Activated CD4-positive, alpha-beta T cell treated with anti-CD3 and anti-CD28 coated beads, Interleukin-2, amount 10 ng/mL, durations not matched to agents 7 days and 5 days (primary cell): ENCODE measurements at places on chromosomes 4 and X. TPM values are rescaled to one million over a fixed set of nuclear protein-coding genes. Genes with fewer than 3 reads are reported as not detected.

- H3K4me1 ChIP-seq, result no peaks in the 10 kb centered on the region
- no peak overlapping the region for H3K4me3 ChIP-seq
- no peaks in the 10 kb centered on the region for H3K27me3 ChIP-seq
Observed at GRCh38 chrX:10028283-10029104, 61.3 kb downstream of the CLDN34 start.

- peaks cover 38% of the 10 kb centered on the region for H3K4me1 ChIP-seq
- peak; percentile 93 for DNase-seq
- H3K36me3 ChIP-seq, result peaks cover 18% of the 10 kb centered on the region
- H3K27me3 ChIP-seq, result no peaks in the 10 kb centered on the region
- H3K4me3 ChIP-seq, result no peak within 1 kb of the TSS
Observed at GRCh38 chr4:102826890-102827673, at the start of gene UBE2D3. TSS of gene UBE2D3 (minus strand) at chr4:102827551. CDS start at chr4:102826508, 1,043 bp downstream.

- no peaks in the 10 kb centered on the region for H3K36me3 ChIP-seq
- H3K27ac ChIP-seq, result no peak overlapping the region
- H3K27me3 ChIP-seq, result no peaks in the 10 kb centered on the region
- H3K4me1 ChIP-seq, result no peaks in the 10 kb centered on the region
- H3K4me3 ChIP-seq, result no peak overlapping the region
Observed at GRCh38 chr4:155805016-155805415, 46.2 kb downstream of the GUCY1B1 start.

- peak overlapping the region; percentile 30 for H3K4me3 ChIP-seq
- H3K4me1 ChIP-seq, result peaks cover 63% of the 10 kb centered on the region
- peaks cover 1% of the 10 kb centered on the region for H3K27me3 ChIP-seq
- peaks cover 16% of the 10 kb centered on the region for H3K36me3 ChIP-seq
- H3K27ac ChIP-seq, result peak overlapping the region; percentile 94
Observed at GRCh38 chrX:42129022-42129940, 205.9 kb upstream of the CASK start.

GRCh38 chrX:2748171-2748814 lies 3.5 kb upstream of the XG start:
- H3K4me1 ChIP-seq, result no peaks in the 10 kb centered on the region
- peaks cover 7% of the 10 kb centered on the region for H3K27me3 ChIP-seq
- no peak for DNase-seq
- H3K27ac ChIP-seq, result no peak overlapping the region
- no peak overlapping the region for H3K4me3 ChIP-seq
- peaks cover 3% of the 10 kb centered on the region for H3K36me3 ChIP-seq

GRCh38 chrX:3468031-3468430 lies 121.6 kb upstream of the MXRA5 start:
- no peaks in the 10 kb centered on the region for H3K27me3 ChIP-seq
- DNase-seq, result no peak
- no peak overlapping the region for H3K4me3 ChIP-seq

DNA sequence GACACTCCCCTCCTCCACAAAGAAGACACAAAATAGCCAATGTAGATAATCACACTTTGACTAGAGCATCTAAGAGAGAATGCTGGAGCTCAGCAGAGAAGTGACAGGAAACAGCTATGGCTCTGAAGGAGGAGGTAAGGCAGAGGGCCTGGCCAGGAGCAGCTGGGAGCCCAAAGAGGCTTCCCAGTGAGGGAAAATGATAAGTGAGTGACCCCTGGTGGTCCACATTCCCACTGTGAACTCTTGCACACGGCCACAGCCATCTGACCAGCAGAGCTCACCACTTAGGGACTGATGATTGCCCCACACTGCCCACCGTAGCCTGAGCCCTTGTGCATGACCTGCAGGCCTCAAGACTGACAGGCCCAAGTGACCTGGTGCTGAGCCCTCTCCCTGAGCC lies 162.7 kb upstream of the GALNTL6 start:
- H3K36me3 ChIP-seq, result no peaks in the 10 kb centered on the region
- H3K4me1 ChIP-seq, result no peaks in the 10 kb centered on the region
- H3K4me3 ChIP-seq, result no peak overlapping the region
- DNase-seq, result no peak
- H3K27ac ChIP-seq, result no peak overlapping the region
- H3K27me3 ChIP-seq, result no peaks in the 10 kb centered on the region

- peaks cover 45% of the 10 kb centered on the region for H3K4me1 ChIP-seq
- DNase-seq, result peak; percentile 67
- H3K4me3 ChIP-seq, result peak overlapping the region; percentile 83
- peaks cover 40% of the 10 kb centered on the region for H3K27me3 ChIP-seq
- H3K36me3 ChIP-seq, result no peaks in the 10 kb centered on the region
- H3K27ac ChIP-seq, result peak overlapping the region; percentile 86
Observed at GRCh38 chr4:153152501-153153338, 51.5 kb upstream of the TRIM2 start.

- peaks cover 31% of the 10 kb centered on the region for H3K4me1 ChIP-seq
- peak overlapping the region; percentile 92 for H3K27ac ChIP-seq
- H3K4me3 ChIP-seq, result peak overlapping the region; percentile 84
- no peaks in the 10 kb centered on the region for H3K27me3 ChIP-seq
- peaks cover 5% of the 10 kb centered on the region for H3K36me3 ChIP-seq
- DNase-seq, result no peak
Observed at GRCh38 chrX:119573840-119574393, 446 bp upstream of the UBE2A start.

DNA sequence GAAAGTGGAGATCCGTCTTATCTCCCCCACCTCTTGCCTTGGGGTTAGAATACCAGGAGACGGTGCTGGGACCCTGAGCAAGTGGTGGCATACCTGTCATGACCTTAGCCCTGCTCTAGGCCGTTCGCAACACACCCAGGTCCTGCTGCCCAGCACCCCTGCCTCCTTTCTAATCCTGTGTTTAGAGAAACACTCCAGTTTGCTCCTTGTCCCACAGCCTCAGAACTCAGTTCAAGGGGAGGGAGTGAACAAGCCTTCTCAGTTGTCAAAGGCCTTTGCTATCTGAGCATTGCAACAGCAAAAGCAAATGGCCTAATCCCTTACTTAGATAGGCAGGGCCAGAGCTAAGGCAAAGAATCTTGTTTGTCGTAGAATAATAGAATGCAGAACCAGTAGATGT lies 67.9 kb downstream of the CHRNA9 start:
- H3K27me3 ChIP-seq, result no peaks in the 10 kb centered on the region
- no peaks in the 10 kb centered on the region for H3K4me1 ChIP-seq
- no peak overlapping the region for H3K27ac ChIP-seq
- H3K36me3 ChIP-seq, result peaks cover 17% of the 10 kb centered on the region

DNA sequence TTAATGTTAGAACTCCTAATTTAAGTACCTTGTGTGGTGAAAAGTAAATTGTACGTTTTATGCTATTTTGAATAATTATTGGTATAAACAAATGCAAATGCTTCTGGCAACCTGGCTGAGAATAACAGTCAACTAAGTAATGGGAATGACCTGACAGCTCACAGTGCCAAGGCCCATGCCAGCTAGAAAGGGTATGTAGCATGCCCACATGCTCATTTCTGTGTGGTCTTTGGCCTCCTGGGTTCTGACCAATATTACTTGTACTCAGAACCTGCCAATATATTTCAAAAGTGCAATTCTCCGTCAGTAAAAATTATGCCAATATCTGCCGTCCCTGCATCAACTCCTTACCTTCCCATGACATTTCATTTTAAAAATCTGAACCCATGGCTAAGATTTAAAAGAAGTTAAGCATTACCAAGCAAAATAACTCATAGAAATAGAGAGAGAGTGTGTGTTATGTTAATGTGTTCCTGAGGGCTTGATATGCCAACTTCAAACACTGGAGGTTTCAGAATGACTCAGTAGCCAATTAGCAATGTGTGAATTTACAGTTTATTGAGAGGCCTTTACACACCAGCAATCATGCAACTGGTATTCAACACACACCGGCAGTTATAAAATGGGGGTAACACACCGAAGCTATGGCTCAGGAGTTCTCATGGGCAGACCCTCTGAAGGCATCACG lies 820.8 kb downstream of the FSTL5 start:
- no peak overlapping the region for H3K4me3 ChIP-seq
- no peaks in the 10 kb centered on the region for H3K36me3 ChIP-seq

DNA sequence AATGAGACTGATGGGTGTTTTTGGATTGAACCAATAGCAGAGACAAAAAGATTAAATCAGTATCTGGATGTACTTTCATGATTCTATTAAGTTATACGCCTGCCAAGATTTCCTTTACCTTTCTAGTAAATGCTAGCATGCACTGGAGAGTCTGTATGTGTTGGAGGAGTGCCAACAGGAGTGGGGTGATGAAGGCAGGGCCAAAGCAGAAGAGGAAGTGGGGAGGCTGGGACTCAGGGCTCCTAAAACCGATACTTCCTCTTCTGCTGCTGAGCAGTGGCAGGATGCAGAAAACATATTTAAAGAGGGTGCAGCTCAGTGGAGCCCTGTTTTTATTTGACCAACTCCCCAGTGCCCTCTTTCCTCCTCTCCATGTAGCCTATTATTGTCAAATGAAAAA lies 5.6 kb downstream of the CYSLTR1 start:
- no peaks in the 10 kb centered on the region for H3K27me3 ChIP-seq
- peak; percentile 65 for DNase-seq
- peak overlapping the region; percentile 16 for H3K4me3 ChIP-seq
- H3K4me1 ChIP-seq, result peaks cover 40% of the 10 kb centered on the region

DNA sequence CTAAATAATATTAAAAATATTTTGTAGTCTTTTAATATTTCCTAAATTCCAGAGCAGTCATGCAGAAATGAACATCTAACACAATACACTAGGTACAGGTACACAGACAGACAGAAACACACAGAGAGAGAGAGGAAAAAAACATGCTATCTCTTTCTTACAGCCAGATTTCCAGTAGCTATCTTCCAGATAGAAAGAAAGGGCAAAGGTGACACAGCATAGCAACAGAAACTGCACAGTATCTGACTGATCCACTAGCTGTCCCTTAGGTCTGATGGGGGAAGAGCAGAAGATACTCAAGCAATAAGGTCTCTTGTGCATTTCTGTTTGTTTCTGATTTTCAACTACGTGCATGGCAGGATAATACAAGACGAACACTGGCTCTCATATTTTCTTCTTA lies 7.8 kb downstream of the FBXW7 start:
- peaks cover 56% of the 10 kb centered on the region for H3K4me1 ChIP-seq
- H3K36me3 ChIP-seq, result peaks cover 21% of the 10 kb centered on the region
- H3K27ac ChIP-seq, result no peak overlapping the region
- H3K4me3 ChIP-seq, result no peak overlapping the region

Gene FGFBP2
- 6.3 TPM for total RNA-seq

Gene CHST7
- total RNA-seq, result 9.9 TPM

Gene CXXC4
- not detected for total RNA-seq

Gene ZAR1
- total RNA-seq, result not detected

Gene SRPK3
- not detected for total RNA-seq
